ENCODE measurements at places on chromosomes 7 and 10. TPM values are rescaled to one million over a fixed set of nuclear protein-coding genes. Genes with fewer than 3 reads are reported as not detected.
A peak's percentile ranks its signal among the peaks of the same experiment; 100 is the strongest.

DNA sequence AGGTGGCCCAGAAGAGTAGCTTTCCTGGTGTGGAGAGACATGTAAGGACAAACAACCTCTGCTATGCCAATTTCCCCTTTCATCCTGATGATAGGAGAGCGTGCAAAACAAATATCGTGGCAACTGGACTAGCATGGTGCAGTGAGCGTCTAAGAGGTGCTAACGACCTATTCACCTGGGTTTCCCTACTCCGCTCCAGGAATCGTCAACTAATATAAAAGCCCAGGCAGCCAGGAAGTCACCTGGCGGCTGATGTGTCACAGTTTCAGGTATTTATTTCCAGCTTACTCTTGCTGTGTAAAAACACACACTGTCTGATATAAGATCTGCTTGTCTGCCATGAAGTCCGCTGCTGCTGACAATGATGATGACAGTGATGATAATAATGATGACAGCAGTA is 56.5 kb upstream of the EFCAB10 start:
- no peak for DNase-seq

GRCh38 chr10:83915801-83916200 is 223.5 kb upstream of the GHITM start:
- DNase-seq = no peak

GRCh38 chr7:46247664-46248063 is 326.6 kb upstream of the IGFBP3 start:
- no peak for DNase-seq

- no peak for DNase-seq
Observed at GRCh38 chr10:14553448-14553847, 221.2 kb downstream of the FAM107B start.

DNA sequence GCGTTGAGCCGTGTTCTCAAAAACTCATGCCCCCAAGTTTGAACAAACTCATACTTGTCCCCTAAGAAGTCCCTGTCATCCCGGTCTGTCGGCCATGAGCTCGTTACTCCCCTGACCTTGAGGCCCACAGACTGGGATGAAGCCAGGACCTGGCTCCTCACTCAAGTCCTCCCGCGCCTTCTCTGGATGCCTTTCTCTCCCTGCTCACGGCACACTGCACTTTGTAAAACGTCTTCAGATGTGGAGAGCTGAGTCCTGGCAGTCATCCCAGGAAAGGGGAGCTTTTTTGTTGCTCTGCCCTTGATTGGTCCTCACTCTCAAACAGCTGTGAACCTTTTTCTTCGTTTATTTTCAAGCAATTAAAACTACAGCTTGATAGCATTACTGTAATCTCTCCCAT is 110.8 kb downstream of the JAZF1 start:
- DNase-seq = peak; percentile 80

DNA sequence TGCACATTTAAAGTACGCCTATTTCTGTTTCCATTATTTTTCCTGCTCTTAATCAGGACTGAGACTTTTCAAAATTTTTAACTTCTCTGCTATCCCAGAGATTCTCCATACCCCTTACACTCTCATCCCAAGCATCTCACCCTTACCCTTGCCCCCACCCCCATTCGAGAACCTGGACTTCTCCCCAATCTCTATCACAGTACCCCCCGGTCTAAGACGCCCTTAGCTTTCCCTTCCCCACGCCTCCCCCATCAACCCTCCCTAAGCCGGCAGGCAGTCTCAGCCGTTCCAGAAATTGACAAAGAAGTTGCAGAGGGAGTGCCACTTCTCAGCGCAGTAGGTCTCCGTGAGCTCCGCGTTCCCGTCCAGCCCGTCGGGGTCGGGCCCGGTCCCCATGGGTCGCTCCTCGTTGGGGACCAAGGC is 1.4 kb downstream of the FGFBP3 start:
- DNase-seq = no peak

The NRAP gene
- polyA plus RNA-seq = 0.04 TPM

The PLEKHS1 gene
- 0.09 TPM for polyA plus RNA-seq

The CDHR1 gene
- polyA plus RNA-seq = 1.3 TPM

Measured in renal pelvis (tissue), 12 donors.